Choroid plexus epithelial cell (primary cell): ENCODE measurements at places on chromosomes 11 and 22.

DNA sequence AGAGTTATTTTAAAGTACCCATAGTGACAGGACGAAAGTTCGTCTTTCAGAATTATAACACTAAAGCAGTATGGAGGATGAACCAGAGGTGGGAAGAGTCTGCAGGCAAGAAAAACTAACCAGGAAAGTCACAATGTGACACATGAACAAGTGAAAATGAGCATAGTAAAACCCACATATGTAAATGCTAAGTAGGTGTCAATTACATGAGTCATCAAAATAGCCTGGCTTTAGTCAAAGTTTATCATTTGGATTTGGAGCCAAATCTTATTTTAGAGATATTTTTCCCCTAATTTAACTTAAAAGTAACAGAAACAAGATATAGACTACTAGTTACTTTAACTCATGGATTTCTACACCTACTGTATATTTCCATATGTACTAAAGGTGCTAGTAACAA is 159.8 kb downstream of the GRIA4 start:
- DNase-seq: no peak

DNA sequence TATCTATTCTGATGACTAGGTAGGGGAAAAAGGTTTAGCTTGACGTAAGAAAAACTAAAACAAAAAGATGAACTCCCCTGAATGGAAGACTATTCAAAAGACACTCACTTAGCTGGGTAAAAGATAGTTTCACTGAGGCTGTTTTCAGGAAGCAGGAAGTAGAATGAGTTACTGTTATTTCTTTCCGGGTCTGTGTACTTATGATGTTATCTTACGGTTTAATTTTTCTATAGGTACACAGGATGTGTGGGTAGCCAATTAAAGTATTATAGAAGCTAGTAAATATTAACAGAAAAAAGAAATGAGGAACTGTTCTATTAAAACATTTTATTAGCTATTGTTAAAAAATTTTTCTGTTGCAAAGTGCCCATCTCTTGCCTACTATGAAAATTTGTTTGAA is 45.8 kb upstream of the MMP7 start:
- no peak for DNase-seq

- DNase-seq: no peak
These were observed 155.7 kb downstream of the CEP164 start for GRCh38 chr11:117483372-117483771.

DNA sequence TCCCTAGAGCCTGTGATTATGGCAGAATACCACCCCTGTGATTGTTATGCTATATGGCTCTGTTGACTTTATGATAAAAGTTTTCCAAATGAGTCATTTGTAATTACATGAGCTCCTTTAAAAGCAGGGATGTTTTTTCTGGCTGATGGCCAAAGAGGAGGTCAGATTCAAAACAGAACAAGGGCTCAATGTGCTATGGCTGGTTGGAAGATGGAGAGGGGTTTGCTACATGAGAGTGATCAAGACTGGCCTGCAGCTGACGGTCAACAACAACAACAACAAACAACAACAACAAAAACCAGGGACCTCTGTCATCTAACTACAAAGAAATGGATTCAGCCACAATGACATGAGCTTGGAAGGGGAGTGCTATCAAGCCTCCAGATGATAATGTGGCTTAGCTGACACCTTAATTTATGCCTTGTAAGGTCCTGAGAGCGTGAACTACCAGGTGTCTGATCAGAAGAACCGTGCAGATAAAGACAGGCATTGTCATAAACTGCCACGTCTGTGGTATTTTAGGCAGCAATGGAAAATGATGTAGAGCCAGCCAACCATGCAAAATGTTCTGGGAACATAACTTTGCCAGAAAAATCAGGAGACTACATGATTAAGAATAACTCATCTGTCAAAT is 47.2 kb downstream of the PIWIL3 start:
- peak; percentile 96 for DNase-seq

- peak; percentile 2 for DNase-seq
These were observed 25.7 kb downstream of the MPPED2 start for GRCh38 chr11:30560206-30561106.

GRCh38 chr11:3123761-3124733 is 41.1 kb downstream of the OSBPL5 start:
- DNase-seq: peak; percentile 90

- no peak for DNase-seq
These were observed 107.9 kb downstream of the VPREB1 start for GRCh38 chr22:22352371-22352999.

DNA sequence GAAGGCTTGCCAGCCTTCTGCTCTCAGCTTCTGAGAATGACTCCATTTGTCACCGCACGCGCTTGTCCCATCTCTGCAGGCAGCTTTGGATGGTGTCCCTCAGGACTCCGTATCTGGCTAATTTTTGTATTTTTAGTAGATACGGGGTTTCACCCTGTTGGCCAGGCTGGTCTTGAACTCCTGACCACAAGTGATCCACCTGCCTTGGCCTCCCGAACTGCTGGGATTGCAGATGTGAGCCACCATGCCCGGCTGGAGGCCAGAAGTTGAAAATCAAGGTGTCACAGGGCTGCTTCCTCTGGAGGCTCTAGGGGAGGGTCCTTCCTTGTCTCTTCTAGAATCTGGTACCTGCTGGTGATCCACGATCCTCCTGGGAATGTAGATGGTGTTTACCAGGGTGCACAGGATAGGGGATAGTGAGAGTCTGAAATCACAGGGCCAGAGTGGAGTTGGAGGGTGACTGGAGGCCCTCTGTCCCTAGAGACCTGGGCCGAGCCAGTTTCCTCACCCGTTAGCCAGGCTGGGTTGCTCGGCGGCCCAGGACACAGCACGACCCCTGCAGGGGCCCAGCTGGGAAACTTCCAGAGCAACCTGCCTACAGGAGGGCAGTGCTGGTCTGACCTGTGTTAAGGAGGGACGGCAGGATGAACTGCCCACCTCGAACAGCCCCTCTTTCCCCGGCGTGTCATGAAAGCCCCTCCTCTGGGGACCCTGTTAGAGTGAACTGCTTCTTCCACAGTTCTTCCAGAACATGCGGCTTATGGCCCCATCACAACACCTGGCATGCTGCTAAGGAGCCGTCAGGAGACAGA is 48.9 kb upstream of the SHANK2 start:
- DNase-seq: no peak

GRCh38 chr11:69909561-69910518 is 90.6 kb upstream of the FGF3 start:
- DNase-seq: peak; percentile 46

- DNase-seq: peak; percentile 61
These were observed 70.8 kb downstream of the KCNJ1 start for GRCh38 chr11:128796270-128796669.
